ENCODE measurements at places on chromosomes 3 and 15. TPM values are rescaled to one million over a fixed set of nuclear protein-coding genes. Genes with fewer than 3 reads are reported as not detected.

DNA sequence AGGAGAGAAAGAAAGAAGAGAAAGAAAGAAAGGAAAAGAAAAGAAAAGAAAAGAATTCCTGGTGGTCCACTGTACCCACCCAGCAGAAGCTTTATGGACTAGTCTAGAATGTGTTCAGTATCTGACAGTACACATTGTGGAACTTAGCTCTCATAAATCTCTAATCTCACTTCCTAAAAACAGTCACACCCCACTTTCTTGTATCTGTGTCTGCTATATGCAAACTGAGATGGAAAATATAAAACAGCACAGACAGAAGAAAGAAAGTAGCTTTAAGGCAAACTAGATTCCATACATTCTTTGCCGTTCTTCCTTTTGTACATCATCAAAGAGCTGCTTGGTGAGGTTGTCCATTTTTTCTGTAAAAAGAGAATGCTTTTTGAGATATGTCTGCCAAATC is 41.1 kb upstream of the GNB5 start:
- DNase-seq, result no peak

FEM1B gene
- 51.4 TPM for total RNA-seq

- peak; percentile 96 for DNase-seq
Observed at GRCh38 chr15:82183121-82184031, 79.2 kb downstream of the EFL1 start.

NAA80 gene
- total RNA-seq, result 3.1 TPM

Measured in IMR-90 (cell line).